ENCODE measurements at places on chromosomes 11 and 22.

DNA sequence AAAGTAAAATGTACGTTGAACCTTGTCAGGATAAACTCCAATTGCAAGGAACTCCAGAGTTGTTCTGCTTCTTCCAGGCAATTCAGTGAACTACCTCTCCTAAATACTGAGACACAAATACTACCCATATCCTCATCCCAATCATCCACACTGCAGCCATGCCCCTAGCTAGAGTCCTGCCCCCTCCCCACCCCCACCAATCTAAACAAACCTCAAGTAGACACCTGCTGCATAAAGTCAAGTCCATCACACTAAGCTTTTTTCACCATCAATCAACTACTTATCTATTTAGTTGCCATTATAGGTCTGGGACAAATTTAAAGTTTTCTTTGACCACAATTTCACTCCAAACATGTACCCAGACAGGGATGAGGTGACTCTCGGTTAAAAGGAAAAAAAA lies 93.2 kb upstream of the APOA1 start:
- no peak for DNase-seq

- DNase-seq = no peak
Observed at GRCh38 chr11:121553806-121554205, 101.0 kb upstream of the SORL1-AS1 start.

- peak; percentile 48 for DNase-seq
Observed at GRCh38 chr22:27445881-27446280, 355.7 kb downstream of the MN1 start.

DNA sequence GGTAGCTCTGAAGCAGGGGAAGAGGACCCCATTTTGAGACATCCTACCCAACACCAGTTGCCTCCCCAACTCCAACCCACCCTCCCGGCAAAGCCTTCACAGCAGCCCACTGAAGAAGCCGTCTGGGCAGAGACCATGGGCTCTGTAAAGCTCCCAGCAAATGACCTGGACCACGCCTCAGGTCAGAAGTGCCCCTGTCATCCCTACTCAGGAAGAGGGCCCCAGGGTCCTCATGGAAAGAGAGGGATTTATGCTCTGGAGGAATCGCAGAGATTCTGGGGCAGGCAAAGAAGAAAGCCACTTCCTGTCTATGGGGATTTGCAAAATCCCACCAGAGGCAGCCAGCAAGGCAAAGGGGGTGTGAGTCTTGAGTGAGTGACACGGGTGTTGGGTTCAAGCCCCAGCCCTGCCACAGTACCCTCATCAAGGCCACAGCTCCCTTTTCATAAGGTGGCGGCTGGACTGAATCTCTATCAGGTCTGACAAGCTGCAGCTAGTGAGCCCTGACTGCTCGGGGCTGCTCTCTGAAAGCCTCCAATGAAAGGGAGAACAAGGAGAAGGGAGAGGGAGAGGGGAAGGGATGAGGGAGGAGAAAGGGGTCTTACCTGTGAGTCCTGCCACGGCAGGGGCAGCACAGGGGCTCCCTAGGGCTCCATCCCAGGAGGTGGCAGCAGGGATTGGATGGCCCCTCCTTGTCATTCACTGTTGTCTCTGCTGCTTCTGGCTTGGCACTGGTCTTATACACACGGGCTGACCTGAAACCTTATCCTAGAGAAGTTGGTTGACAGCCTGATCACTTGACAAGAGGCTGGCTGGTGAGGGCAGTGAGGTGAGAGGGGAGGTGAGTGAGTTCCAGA lies at the start of gene UCP3:
Gene UCP3 (minus strand): TSS at position 713 of the 857 bp plus-strand sequence. CDS start 2,043 bp downstream, outside the sequence.
- no peak for DNase-seq

DNA sequence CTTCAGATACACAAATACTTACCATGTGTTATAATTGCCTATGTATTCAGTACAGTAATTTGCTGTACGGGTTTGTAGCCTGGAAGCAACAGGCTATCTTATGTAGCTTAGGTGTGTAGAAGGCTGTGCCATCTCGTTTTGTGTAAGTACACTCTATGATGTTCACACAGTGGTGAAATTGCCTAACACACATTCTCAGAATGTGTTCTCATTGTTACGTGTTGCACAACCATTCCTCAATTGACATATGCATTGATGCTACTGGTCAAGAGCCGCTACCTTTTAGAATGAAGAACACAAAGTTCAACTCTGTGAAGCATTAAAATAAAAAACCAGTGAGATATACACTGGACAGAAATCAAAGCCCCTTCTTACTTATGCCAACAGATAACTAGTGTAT lies 26.7 kb downstream of the SVIP start:
- DNase-seq = no peak

DNA sequence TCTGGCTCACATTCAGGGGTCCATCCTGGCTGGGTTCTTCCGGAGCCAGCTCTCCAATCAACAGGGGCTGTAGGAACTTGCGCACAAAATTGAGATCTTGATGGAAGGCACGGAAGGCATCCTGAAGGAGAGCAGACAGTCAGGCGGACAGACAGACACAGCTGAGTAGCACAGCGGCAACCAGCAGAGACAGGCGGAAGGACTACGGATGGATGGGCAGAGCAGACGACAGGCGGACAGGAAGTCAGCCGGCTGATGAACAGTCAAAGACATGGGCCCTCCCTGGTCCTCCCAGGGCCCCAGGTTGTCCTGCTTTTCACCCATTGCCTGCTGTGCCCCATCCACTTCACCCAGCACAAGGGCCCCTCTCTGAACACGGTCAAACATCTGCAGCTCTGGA lies 11.3 kb downstream of the FADS3 start:
- DNase-seq = no peak

DNA sequence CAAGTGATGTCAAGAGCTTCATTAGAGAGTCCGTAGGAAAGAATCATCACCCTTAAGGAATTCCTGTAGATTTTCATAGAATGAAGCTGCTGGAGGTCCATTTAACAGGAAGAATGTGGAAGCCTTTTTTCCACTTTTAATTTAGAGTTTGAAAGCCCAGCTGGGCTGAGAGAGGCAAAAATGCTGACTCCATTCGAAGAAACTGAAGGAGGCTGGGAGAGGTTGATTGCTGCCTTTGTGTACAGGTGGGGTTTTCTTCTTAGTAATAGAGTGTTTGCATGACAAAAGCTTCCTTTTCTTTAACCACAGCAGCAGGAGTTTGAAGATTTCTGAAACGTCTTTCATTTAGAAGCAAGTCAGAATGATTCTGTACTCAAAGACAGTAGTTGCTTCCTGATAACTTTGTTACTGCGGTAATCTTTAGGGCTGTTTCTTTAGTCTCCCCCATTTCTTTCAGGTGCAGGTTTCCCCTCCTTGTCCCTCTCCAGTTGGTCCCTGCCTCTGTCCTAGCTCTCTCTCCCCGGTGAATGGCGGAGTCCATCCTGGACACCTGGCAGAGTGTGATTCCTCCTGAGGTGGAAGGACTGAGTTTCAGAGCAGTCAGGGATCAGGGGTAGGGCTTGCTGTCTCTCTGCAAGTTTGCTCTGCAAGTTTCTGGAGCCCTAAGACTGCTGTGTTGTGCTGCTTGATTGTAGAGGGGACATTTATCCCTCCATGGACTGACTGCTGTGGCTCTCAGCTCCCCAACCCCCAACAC lies 166.2 kb downstream of the LDLRAD3 start:
- no peak for DNase-seq

DNA sequence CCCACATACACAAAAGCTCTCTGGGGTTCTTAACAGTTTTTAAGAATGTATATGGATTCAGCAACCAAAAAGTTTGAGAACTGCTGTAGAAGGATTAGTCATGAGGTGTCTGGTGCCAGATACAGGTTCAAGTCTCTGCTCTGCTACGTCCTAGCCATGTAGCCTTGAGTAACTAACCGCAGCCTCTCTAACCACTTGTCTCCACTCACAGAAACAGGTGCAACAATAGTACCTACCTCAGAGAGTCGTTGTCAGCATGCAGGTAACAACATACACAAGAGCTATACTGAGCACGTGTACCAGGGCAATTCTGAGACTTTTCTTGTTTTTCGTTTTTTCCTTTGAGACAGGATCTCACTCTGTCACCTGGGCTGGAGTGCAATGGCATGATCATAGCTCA lies 26.9 kb downstream of the CBX7 start:
- DNase-seq = no peak

GRCh38 chr11:106957030-106957482 lies 61.2 kb downstream of the GUCY1A2 start:
- DNase-seq = peak; percentile 27

- no peak for DNase-seq
Observed at GRCh38 chr11:124894606-124895430, 2.8 kb downstream of the ROBO4 start.

GRCh38 chr11:28542561-28542960 lies 434.4 kb downstream of the METTL15 start:
- peak; percentile 30 for DNase-seq

GRCh38 chr11:86941871-86942599 lies 13.2 kb downstream of the FZD4 start:
- no peak for DNase-seq

DNA sequence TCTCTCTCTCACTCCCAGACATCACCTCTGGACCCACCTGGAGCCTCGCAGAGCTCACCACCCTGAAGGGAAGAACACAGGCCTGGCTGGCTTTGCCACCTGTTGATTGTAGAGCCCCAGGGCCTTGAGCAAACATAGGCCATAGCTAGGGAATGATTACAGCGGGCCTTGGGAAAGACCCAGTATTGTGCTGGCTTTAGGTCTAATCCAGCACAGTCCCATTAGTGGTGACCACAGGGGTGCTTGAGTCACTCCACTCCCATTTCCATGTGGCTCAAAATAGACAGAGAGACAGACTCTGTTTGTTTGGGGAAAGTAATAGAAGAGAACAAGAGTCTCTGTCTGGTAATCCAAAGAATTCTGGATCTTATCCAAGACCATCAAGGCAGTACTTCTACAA lies 42.7 kb upstream of the FAM181B start:
- DNase-seq = no peak

DNA sequence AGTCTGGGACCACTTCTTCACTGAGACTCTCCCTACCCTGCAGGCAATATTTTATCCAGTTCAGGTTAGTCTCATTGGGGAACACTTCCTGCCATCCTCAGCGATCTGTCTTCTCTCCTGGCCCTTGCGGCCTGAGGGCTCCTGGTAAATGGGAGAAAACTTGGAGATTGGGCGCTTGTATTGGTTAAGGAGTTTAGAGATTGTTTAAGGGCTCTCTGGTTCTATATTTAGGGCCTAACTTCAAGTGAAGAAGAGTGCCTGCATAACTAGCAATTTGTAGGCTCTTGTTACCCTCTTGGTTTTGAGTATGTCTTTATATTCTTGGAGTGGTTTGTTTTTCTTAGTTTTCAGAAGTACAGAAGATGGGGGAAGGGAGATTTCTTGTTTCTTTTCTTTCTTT lies 72.7 kb downstream of the TRAF6 start:
- no peak for DNase-seq

DNA sequence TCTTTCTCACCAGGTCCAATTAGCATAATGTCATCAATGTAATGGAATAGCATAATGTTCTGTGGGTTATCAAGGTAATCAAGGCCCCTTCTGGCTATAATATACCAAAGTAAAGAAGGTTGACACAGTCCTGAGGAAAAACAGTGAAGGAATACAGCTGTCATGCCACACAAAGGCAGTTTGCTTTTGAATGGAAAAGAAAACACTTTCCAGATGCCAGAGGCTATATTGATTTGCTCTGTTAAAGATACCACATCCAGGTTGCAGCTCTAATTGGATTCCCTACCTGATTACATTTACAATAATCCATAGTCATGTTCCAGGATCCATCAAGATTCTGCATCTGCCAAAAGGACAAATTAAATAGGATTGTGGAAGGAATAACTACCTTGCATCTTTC lies 22.3 kb upstream of the CLPB start:
- no peak for DNase-seq

GRCh38 chr11:20161230-20161918 lies 1.1 kb upstream of the DBX1 start:
- DNase-seq = peak; percentile 32

GRCh38 chr11:62775646-62776045 lies 4.5 kb downstream of the TAF6L start:
- no peak for DNase-seq

DNA sequence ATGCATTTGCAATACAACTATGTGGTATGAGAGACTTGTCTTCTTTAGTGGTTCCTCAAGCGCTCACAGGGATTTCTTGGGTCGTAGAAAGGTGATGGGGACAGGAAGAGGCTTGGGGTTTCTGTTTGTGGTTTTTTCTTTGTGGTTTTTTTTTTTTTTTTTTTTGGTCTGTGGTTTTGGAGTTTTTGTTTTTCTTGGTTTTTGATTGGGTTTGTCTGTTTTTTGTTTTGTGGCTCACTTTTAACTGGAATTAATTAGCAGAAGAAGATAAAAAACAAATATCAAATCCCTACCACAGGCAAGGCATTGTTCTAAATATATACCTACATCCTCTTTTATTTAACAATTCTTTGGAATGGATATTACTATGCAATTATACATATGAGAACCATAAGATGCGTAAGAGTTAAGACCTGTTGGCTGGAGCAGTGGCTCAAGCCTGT lies 5.5 kb downstream of the TTC28 start:
- no peak for DNase-seq

DNA sequence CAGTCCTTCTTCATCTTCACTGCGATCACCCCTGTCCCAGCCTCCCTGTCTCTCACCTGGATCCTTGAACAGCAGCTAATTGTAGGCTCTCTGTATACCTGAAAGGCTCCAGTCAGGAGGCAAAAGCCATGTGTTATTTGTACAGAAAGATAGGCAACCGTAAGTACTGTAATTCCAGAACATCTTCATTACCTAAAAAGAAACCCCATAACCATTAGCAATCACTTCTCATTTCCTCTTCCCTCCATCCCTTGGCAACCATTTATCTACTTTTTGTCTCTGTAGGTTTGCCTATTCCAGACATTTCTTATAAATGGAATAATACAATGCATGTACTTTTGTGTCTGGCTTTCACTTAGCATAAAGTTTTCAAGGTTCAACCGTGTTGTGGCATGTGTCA lies 17.8 kb downstream of the NAGA start:
- no peak for DNase-seq

DNA sequence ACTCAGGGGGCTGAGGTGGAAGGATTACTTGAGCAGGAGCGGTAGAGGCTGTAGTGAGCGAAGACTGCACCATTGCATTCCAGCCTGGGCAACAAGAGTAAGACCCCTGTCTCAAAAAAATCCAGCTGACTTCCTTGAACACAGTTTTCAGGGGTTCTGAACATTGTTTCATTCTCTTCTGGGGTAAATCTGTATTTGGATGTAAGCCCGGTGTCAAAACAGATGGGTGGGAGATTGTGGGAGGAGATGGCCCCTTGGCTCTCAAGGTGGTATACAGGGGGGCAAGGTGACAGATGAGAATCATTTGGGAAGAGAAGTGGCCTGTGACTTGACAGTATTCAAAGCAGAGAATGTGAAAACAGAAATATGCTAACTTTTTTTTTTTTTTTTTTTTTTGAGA lies 4.8 kb downstream of the ESAM start:
- DNase-seq = no peak

- DNase-seq = no peak
Observed at GRCh38 chr11:94245121-94245520, 59.3 kb upstream of the IZUMO1R start.

DNA sequence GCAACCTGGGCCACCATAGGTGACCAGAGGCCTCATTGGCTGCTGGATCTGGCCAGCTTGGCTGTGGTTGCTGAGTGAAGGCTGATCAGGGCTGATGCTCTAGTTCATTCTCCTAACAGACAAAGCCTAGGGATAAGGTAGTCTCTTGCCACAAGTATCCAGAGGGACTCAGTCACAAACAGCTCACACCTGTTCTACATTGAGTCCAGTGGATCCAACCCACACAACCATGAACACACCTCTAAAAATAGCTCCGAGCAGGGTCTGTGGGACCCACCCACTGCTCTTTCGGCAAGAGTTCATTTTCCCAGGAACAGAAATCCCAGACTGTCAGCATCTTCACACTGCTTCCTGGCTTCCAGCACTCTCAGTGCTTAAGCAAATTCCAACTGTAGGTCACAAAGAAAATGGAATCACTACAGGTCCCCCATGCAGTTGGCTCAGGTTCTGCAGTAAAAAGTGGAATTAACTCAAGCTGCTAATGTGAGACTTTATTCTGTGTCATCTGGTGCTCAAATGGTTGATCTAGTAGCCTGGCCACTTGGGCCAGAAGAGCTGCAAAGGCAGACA lies 67.3 kb downstream of the PPFIBP2 start:
- no peak for DNase-seq
